SW 1271 (cell line): ENCODE measurements at places on chromosomes 16 and 17.

DNA sequence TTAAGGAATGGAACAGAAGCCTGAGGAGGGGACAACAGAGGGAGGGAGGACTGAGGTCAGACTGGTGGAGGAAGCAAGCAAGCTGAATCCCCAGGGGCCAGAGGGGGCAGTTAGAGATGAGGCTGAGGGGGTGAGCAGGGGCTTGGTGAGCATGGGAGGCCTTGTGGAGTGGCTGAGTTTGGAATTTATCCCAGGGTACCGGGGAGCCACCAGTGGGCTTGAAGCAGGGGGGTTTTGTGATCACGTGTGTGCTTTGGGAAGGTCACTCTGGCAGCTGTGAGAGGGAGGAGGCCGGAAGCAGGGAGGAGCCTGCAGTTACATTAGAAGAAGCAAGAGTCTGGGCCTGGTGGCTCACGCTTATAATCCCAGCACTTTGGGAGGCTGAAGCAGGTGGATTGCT lies 9.8 kb upstream of the CTCF start:
- DNase-seq = no peak

- no peak for DNase-seq
Measured at GRCh38 chr16:50956637-50957036, 194.4 kb downstream of the SALL1 start.

GRCh38 chr16:3094289-3095027 lies 4.6 kb downstream of the ZSCAN10 start:
- DNase-seq = no peak

DNA sequence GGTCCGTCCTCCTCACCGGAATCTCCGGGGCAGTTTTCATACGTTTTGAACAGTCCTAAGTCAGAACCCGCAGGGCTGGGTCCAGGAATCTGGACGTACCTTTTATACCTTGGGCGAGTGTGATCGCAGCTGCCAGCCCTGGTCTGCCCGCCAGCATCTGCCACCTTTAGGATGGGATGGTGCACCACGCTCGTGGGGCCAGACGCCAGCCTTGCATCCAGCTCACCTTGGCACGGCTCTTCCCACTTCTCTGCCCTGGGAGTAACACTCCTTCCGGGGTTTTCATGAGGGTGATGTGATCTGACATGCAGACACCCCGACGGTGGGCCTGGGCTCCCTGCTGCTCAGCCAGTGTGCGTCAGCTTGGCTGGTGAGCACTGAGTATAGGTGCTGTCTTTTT lies 66.6 kb upstream of the ZNF469 start:
- no peak for DNase-seq

GRCh38 chr17:67648032-67648905 lies 69.5 kb upstream of the NOL11 start:
- DNase-seq = no peak

- DNase-seq = peak; percentile 20
Measured at GRCh38 chr17:7650509-7651096, at the start of gene ATP1B2. TSS of gene ATP1B2 (plus strand) at chr17:7650926. CDS start at chr17:7651519, 593 bp downstream.

- DNase-seq = no peak
Measured at GRCh38 chr17:50063561-50064252, 7.8 kb downstream of the ITGA3 start.

- no peak for DNase-seq
Measured at GRCh38 chr17:55612691-55613141, 101.5 kb upstream of the SMIM36 start.

GRCh38 chr16:67264277-67264676 lies 15.1 kb upstream of the PLEKHG4 start:
- DNase-seq = no peak

DNA sequence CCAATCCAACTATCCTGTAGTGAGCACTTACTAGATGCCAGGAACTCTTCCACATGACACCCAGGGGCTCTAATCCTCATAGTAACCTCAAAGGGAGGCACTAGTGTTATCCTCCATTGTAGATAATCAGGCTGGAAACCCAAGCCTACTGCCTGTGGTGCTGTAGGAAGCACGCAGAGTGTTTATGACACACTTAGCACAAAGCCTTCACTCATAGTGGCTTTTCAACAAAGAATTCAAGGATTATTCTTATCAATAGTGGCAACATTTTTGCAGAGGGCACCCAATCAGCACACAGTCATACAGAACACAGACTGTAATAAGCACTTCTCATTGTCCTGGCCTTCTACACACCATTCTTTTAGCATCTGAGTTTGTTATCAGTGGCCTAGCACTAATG lies 18.5 kb upstream of the SOX9 start:
- no peak for DNase-seq

DNA sequence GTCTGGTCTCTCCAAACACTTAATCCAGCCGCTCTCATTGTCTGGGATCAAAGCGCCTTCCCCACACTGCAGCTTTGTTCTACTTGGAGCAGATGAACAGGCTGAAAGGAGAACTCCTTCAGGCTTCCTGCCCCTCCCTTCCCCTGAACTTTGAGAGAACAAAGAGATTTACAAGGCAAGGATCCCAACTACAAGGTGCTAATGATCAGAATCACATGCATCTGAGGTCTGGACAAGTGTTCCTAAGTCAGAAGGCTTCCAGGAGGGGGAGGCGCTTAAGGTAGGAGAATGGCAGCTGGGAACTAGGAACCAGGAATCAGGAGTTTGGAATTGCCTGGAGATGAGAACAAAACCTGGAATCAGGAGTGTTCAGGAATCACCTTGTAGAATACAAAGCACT lies 606.3 kb upstream of the CDH11 start:
- no peak for DNase-seq

GRCh38 chr17:42058063-42058462 lies 7.7 kb upstream of the C17orf113 start:
- DNase-seq = no peak

DNA sequence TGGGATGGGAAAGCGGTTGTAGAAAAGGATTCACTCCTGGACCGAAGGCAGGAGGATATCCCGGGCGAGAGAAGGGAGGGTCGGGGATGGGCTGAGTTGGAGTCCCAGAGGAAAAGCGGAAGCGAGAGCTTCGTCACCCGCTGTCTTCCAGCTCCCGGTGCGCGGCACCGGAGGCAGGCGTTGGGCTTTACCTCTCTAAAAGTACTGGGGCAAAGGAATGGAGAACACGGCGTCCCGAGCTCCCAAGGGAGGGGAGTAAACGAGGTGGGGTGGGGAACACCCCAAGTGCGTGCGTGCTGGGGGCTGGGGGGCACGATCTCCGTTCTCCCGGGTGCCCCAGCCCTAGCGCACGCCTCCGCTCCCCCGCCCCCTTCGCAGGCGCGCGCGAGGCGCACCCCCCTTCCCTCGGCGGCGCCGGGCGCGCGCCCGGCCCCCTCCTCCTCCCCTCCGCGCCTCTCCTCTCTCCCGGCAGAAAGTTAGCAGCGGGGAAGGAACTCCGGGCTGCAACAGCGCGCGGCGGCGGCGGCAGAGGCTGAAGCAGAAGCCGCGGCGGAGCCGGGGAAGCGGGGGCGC lies at the start of gene HS3ST4:
TSS of gene HS3ST4 (plus strand) at position 441 of the 573 bp plus-strand sequence.
- DNase-seq = no peak

- peak; percentile 97 for DNase-seq
Measured at GRCh38 chr17:45135192-45135977, at the start of gene ACBD4. TSS of gene ACBD4 (plus strand) at chr17:45135687. CDS start at chr17:45136145, 458 bp downstream.

- DNase-seq = no peak
Measured at GRCh38 chr17:35732806-35733136, 1.3 kb downstream of the RASL10B start.

GRCh38 chr16:84680843-84681629 lies 18.8 kb upstream of the USP10 start:
- no peak for DNase-seq

GRCh38 chr17:22694362-22695227 lies 1002.3 kb downstream of the KCNJ18 start:
- DNase-seq = no peak
